ENCODE measurements at places on chromosomes 12 and 14.

- DNase-seq: no peak
These were observed 372.7 kb downstream of the IPO8 start for GRCh38 chr12:30323008-30323407.

DNA sequence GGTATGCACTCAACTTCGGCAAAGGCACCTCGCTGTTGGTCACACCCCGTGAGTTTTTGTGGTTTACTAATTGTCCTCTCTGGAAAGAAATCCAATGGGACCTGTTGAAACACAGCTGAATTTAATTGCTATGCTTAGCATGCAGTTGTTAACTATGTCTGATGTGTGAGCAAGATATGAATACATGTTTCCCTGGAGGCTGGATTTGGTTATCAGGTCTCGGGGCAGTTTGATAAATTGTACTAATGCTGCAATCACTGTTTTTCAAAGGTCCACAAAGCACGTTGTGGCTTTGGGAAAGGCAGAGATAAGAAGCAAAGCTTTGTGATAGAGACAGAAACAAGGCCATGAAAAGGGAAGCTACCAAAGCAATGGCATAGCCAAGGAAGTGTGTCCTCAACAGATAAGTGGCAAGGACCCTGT lies 91.3 kb downstream of the DAD1 start:
- no peak for DNase-seq

- no peak for DNase-seq
These were observed 178.8 kb upstream of the MYL2 start for GRCh38 chr12:111099186-111099585.

DNA sequence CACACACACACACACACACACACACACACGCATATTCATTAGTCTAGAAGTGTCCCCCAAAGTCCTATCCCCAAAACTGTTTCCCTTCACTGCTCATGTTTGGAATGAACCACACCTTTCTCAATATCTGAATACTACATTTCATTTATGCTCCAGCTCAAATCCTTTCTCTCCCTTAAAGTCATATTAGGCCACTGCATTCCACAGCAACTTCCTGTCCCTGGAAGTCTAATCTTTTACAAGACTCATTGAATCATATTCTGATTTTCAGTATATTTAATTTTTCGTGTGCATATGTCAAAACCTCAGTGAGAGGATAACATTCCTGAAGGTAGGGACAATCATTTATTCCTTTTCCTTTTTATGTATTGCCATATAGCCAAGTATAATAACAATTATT lies 155.6 kb upstream of the LMNTD1 start:
- DNase-seq: no peak

DNA sequence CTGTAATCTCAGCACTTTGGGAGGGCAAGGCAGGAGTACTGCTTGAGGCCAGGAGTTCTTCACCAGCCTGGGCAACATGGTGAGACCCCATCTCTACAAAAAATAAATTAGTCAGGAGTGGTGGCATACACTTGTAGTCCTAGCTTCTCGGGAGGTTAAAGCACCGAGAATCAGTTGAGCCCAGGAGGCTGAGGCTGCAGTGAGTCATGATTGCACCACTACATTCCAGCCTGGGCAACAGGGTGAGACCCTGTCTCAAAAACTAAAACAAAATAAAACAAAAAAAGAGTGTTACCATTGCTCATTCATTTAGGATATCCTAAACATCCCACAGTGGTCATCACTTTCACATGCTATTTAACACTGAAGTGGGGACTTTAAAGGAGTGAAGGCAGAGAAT lies 7.8 kb downstream of the NEK9 start:
- no peak for DNase-seq

DNA sequence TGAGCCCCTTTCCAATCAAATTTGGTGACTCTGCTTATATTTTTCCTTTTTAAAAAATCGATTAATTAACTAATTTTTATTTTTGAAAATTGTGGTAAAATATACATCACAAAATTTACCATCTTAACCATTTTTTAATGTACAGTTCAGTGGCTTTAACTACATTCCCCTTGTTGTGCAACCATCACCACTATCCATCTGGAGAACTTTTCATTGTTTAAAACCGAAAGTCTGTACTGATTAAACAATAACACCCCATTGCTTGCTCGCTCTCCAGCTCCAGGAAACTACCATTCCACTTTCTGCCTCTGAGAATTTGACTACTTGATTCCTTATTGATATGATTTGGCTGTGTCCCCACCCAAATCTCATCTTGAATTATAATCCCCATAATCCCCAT lies 283.4 kb downstream of the C12orf75 start:
- no peak for DNase-seq

GRCh38 chr14:58663494-58664111 lies 25.8 kb downstream of the DACT1 start:
- no peak for DNase-seq

GRCh38 chr14:92493024-92493423 lies 20.6 kb upstream of the RIN3 start:
- no peak for DNase-seq

GRCh38 chr14:70000601-70001000 lies 121.4 kb downstream of the SMOC1 start:
- DNase-seq: no peak

- no peak for DNase-seq
These were observed at the start of gene SLC6A15 for GRCh38 chr12:84912198-84913128. SLC6A15 (minus strand) TSS chr12:84912799; CDS start chr12:84892120, 20,679 bp downstream.

- no peak for DNase-seq
These were observed 1172.3 kb downstream of the LRFN5 start for GRCh38 chr14:42778984-42779383.
